ENCODE measurements at places on chromosomes 11 and 22. TPM values are rescaled to one million over a fixed set of nuclear protein-coding genes. Genes with fewer than 3 reads are reported as not detected.

The GDPD4 gene
- not detected for total RNA-seq

The MS4A6E gene
- total RNA-seq = not detected

DNA sequence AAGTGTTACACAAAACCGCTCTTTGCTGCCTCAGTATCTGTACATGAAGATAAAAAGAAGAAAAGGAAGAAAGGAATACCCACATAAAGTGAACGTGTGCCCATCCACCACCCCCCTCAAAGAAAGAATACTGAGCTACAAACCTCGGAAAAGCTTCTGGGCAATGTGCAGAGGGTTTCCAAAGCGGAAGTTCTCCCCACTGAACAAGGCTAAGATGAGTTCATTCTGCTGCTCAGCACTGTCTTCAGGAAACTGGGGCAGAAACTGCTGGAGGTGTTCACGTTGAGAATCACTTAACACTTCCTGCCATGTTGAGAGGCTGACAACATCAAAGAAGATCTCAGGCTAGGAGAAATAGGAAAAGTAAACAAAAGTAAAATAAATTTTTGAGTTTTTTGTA is 6.9 kb downstream of the NFRKB start:
- peaks cover 57% of the 10 kb centered on the region for H3K36me3 ChIP-seq
- H3K4me1 ChIP-seq = no peaks in the 10 kb centered on the region
- DNase-seq = no peak
- H3K27me3 ChIP-seq = no peaks in the 10 kb centered on the region
- no peak overlapping the region for H3K27ac ChIP-seq

The ADAMTS15 gene
- total RNA-seq = 0.99 TPM

- no peaks in the 10 kb centered on the region for H3K4me1 ChIP-seq
- no peaks in the 10 kb centered on the region for H3K36me3 ChIP-seq
- no peak for DNase-seq
Measured at GRCh38 chr11:17798253-17798652, 63.7 kb downstream of the KCNC1 start.

The RASD2 gene
- not detected for total RNA-seq

The MPZL3 gene
- 0.33 TPM for total RNA-seq

The BTBD10 gene
- total RNA-seq = 32.9 TPM

- H3K27me3 ChIP-seq = no peaks in the 10 kb centered on the region
- no peak for DNase-seq
- H3K27ac ChIP-seq = no peak overlapping the region
- H3K36me3 ChIP-seq = no peaks in the 10 kb centered on the region
- no peak overlapping the region for H3K4me3 ChIP-seq
Measured at GRCh38 chr11:21374376-21374775, 705.0 kb downstream of the NELL1 start.

The CD6 gene
- not detected for total RNA-seq

DNA sequence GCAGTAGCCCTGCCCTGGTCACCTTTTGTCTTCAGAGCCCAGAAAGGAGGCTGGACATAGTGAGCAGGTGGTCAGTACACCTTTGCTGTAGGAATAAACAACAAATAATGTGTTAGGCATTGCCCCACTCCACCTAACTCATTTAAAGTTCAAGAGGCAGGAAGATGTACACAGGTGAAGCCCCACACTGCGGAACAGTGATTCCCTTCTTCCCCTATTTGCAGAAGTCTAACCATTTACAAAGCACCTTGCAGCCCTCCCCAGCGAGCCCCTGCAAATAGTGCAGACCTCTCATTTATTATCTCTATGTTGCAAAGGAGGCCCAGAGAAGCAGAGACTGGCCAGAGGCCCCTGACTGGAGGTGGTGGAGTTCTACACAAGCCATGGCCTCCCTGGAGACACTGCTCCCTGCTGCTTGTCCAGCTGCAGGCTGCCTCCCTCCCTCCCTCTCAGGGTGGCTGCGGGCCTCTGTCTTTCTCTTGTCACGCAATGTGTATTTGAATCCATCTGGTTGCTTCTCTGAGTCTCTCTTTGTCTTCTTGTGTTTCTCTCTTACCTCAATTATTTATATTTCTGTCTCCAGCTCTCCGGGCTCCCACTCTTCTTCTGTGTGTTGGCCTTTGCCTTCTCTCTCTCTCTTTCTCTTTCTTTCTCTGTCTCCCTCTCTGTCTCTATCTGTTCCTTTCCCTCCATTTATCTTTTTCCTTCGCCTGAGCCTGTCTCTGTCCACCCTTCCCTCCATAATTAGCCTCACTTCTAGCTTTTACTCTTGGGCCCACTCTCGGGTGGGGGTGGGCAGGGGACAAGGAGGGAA is 59.1 kb upstream of the PRDM11 start:
- H3K4me1 ChIP-seq = peaks cover 47% of the 10 kb centered on the region
- H3K36me3 ChIP-seq = no peaks in the 10 kb centered on the region
- no peak overlapping the region for H3K27ac ChIP-seq
- DNase-seq = no peak

GRCh38 chr22:16777284-16777924 is 47.8 kb downstream of the XKR3 start:
- H3K36me3 ChIP-seq = no peaks in the 10 kb centered on the region
- H3K4me3 ChIP-seq = no peak overlapping the region
- H3K4me1 ChIP-seq = no peaks in the 10 kb centered on the region
- no peaks in the 10 kb centered on the region for H3K27me3 ChIP-seq
- no peak overlapping the region for H3K27ac ChIP-seq
- no peak for DNase-seq

The OR4C45 gene
- not detected for total RNA-seq

The RTN4R gene
- total RNA-seq = 0.64 TPM

DNA sequence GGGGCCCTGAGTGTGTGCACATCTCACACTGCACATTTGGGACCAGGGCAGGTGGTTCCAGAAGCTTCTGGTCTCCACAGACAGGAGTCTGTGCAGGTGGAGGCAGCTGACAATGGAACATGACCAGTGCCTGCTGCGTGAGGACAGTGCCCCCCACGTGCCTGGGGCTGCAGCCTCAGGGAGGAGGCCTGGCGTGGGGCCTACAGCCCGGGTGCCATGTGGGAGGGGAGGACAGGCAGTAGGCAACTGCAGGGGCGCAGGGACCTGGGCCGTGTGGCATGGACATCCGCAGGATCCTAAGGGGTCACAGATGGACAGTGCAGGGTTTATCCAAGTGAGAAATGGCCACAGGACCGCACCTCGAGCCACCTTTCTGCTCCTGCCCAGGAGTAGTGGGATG is 28.8 kb downstream of the TSPAN4 start:
- no peak for DNase-seq
- H3K4me1 ChIP-seq = peaks cover 10% of the 10 kb centered on the region
- no peak overlapping the region for H3K27ac ChIP-seq
- no peak overlapping the region for H3K4me3 ChIP-seq
- peaks cover 25% of the 10 kb centered on the region for H3K27me3 ChIP-seq

The VSIG10L2 gene
- total RNA-seq = not detected
